ENCODE measurements at places on chromosomes 5 and 9. TPM values are rescaled to one million over a fixed set of nuclear protein-coding genes. Genes with fewer than 3 reads are reported as not detected.

PDE8B gene
- 0.18 TPM for total RNA-seq

TRIM36 gene
- total RNA-seq = 4.4 TPM

SURF1 gene
- 35.7 TPM for total RNA-seq

DNAI1 gene
- 1.8 TPM for total RNA-seq

SPATA31A7 gene
- total RNA-seq = not detected

SH3TC2 gene
- total RNA-seq = 2.6 TPM

COL23A1 gene
- total RNA-seq = 0.16 TPM

DNA sequence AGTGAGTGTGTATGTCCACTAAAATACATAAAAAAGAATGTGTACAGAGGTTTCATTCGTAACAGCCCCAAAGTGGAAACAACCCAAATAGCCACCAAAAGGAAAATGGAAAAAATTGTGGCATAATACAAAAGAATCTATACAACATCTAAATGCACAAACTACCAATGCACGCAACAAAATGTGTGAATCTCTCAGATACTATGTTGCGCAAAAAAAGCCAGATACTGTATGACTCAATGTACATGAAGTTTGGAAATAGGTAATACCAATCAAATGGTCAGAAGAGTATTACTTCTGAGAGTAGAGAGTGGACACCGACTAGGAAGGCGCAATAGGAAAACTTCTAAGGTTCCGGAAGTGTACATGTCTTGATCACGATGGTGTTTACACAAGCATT, 2.4 kb downstream of the XPA start:
- H3K4me1 ChIP-seq = peaks cover 22% of the 10 kb centered on the region
- DNase-seq = no peak
- H3K4me3 ChIP-seq = no peak overlapping the region
- H3K27ac ChIP-seq = no peak overlapping the region
- H3K27me3 ChIP-seq = no peaks in the 10 kb centered on the region

DNA sequence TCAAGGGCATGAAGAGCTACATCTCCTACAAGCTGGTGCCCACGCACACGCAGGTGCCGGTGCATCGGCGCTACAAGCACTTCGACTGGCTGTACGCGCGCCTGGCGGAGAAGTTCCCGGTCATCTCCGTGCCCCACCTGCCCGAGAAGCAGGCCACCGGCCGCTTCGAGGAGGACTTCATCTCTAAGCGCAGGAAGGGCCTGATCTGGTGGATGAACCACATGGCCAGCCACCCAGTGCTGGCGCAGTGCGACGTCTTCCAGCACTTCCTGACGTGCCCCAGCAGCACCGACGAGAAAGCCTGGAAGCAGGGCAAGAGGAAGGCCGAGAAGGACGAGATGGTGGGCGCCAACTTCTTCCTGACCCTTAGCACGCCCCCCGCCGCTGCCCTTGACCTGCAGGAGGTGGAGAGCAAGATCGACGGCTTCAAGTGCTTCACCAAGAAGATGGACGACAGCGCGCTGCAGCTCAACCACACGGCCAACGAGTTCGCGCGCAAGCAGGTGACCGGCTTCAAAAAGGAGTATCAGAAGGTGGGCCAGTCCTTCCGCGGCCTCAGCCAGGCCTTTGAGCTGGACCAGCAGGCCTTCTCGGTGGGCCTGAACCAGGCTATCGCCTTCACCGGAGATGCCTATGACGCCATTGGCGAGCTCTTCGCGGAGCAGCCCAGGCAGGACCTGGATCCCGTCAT, 1.4 kb downstream of the SNX18 start:
- peaks cover 64% of the 10 kb centered on the region for H3K4me1 ChIP-seq
- H3K4me3 ChIP-seq = peak overlapping the region; percentile 81
- DNase-seq = no peak

- no peak overlapping the region for H3K4me3 ChIP-seq
- no peak for DNase-seq
- H3K27ac ChIP-seq = no peak overlapping the region
Measured at GRCh38 chr9:134908524-134909309, 9.0 kb downstream of the FCN1 start.

- no peaks in the 10 kb centered on the region for H3K36me3 ChIP-seq
- peak overlapping the region; percentile 59 for H3K27ac ChIP-seq
- DNase-seq = no peak
- peaks cover 30% of the 10 kb centered on the region for H3K4me1 ChIP-seq
- no peaks in the 10 kb centered on the region for H3K27me3 ChIP-seq
Measured at GRCh38 chr5:132438917-132439316, 51.7 kb downstream of the IRF1 start.

GRCh38 chr9:117771136-117771535, 66.9 kb downstream of the TLR4 start:
- H3K36me3 ChIP-seq = no peaks in the 10 kb centered on the region
- H3K27ac ChIP-seq = no peak overlapping the region
- no peaks in the 10 kb centered on the region for H3K27me3 ChIP-seq
- H3K4me3 ChIP-seq = no peak overlapping the region

- no peaks in the 10 kb centered on the region for H3K36me3 ChIP-seq
- peaks cover 18% of the 10 kb centered on the region for H3K4me1 ChIP-seq
- H3K4me3 ChIP-seq = no peak overlapping the region
- H3K27ac ChIP-seq = no peak overlapping the region
Measured at GRCh38 chr9:35349287-35349990, 140.5 kb upstream of the RUSC2 start.

DNA sequence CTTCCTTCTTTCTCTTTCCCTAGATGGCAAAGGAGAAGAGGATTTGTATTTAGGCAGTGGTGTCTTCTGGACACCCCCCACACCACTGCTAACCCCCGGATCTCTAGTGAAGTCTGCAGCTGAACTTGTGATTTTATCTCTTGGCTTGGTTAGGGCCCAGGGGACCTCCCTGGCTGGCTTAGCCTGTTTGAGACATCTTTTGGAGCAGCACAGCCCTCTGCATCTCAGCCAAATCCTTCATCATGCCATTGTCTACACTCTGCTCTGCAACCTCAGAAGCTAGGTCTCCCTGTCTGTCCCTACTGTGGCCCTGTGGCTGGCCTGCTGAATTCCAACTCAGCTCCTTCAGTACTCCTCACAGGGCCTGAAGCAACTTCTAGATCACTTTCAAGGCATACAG, 81.7 kb downstream of the MUSK start:
- no peak for DNase-seq
- H3K27me3 ChIP-seq = no peaks in the 10 kb centered on the region
- H3K4me1 ChIP-seq = peaks cover 23% of the 10 kb centered on the region
- H3K27ac ChIP-seq = no peak overlapping the region

DNA sequence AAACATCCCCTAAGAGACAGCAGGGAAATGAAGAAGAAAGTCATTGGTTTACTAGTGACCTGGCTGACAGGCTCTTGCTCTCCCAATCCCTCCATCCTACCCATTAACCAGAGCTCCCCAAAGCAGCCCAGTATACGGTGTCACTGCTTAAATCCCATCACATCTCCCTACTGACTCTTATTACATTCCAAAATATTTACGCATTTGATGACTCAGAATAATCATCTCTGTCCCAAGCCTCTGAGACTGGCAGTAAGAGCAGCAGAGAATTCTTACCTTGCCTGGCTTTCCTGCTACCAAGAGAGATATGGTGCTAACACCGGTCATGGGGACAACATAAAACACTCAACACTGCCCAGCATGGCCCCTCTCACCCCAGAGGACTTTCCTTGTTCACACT, 20.2 kb upstream of the WHRN start:
- no peaks in the 10 kb centered on the region for H3K36me3 ChIP-seq
- peaks cover 4% of the 10 kb centered on the region for H3K4me1 ChIP-seq
- DNase-seq = peak; percentile 80
- no peak overlapping the region for H3K4me3 ChIP-seq
- H3K27me3 ChIP-seq = peaks cover 8% of the 10 kb centered on the region

GRCh38 chr5:138725153-138725817, 27.9 kb upstream of the CTNNA1 start:
- DNase-seq = peak; percentile 65
- peaks cover 4% of the 10 kb centered on the region for H3K4me1 ChIP-seq
- no peak overlapping the region for H3K27ac ChIP-seq
- H3K27me3 ChIP-seq = peaks cover 4% of the 10 kb centered on the region

DNA sequence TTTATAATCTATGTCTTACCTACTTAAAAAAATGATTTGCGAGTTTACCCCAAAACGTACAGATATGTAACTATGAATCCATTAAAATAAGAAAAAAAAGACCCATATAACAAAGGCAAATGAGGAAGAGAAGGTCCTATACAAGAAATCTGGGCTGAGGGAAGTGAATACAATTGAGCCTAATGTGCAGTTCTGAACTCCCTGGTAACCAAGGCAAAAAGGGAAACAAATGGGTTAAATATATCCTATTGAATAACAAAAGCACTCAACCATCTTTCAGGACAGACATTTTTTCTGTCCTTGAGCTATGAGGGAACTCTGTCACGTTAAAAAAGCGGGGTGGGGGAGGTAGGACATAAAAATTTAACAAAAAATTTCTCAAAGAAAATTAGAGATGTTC, 78.6 kb downstream of the PTPN3 start:
- no peak overlapping the region for H3K4me3 ChIP-seq
- H3K27ac ChIP-seq = no peak overlapping the region

GRCh38 chr9:16293610-16294009, 576.9 kb downstream of the BNC2 start:
- peaks cover 2% of the 10 kb centered on the region for H3K27me3 ChIP-seq
- H3K27ac ChIP-seq = no peak overlapping the region
- H3K4me3 ChIP-seq = no peak overlapping the region
- DNase-seq = no peak
- no peaks in the 10 kb centered on the region for H3K36me3 ChIP-seq

GRCh38 chr9:88628811-88629210, 93.8 kb downstream of the NXNL2 start:
- H3K4me1 ChIP-seq = no peaks in the 10 kb centered on the region
- no peaks in the 10 kb centered on the region for H3K36me3 ChIP-seq
- H3K4me3 ChIP-seq = no peak overlapping the region

DNA sequence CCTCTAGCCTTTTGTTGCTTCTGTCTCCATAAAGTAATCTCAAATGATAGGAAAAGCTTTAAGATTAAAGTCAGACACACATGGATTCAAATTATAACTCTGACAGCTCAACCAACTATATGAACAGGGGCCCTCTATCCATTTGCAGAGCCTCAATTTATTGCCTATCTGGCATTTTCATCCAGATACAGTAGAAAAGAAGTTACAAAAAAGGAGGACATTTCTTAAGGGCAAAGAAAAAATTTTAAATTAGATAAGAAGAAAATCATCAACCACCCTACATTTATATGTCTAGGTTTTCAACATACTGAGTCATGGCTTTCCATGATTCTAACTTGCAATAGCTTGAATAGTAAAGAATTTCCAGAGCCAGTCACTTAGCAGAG, 567.2 kb downstream of the CAAP1 start:
- no peaks in the 10 kb centered on the region for H3K27me3 ChIP-seq
- H3K4me3 ChIP-seq = no peak overlapping the region

- no peak overlapping the region for H3K4me3 ChIP-seq
- peaks cover 5% of the 10 kb centered on the region for H3K4me1 ChIP-seq
- H3K27me3 ChIP-seq = no peaks in the 10 kb centered on the region
- no peaks in the 10 kb centered on the region for H3K36me3 ChIP-seq
- DNase-seq = peak; percentile 86
- H3K27ac ChIP-seq = peak overlapping the region; percentile 62
Measured at GRCh38 chr9:73643379-73644013, 491.8 kb downstream of the ANXA1 start.

- no peak overlapping the region for H3K4me3 ChIP-seq
- no peak overlapping the region for H3K27ac ChIP-seq
- H3K36me3 ChIP-seq = no peaks in the 10 kb centered on the region
- DNase-seq = peak; percentile 27
Measured at GRCh38 chr9:112069318-112070169, 105.6 kb downstream of the SUSD1 start.

DNA sequence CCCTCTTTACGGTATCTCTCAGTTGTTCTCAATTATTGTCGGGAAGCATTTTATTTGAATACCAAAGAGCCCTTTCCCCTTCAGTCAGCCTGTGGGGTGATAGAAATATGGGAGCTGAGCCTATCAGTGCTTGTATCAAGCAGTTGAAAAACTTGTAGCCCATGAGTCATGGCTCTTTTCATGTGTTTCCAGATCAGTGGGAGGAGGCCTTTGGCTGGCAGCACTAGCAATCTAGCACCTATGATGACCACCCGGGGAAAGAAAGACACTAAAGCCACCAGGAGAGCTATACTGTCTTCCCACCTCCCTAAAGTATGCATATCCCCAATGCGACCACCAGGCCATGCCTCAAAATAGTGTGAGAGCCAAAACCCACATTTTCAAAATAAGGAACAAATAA, 696.9 kb upstream of the C9orf72 start:
- no peak for DNase-seq
- no peaks in the 10 kb centered on the region for H3K4me1 ChIP-seq
- H3K27ac ChIP-seq = no peak overlapping the region
- no peaks in the 10 kb centered on the region for H3K27me3 ChIP-seq
- H3K4me3 ChIP-seq = no peak overlapping the region

GRCh38 chr5:120446901-120447300, 17.2 kb upstream of the PRR16 start:
- no peaks in the 10 kb centered on the region for H3K36me3 ChIP-seq
- H3K4me3 ChIP-seq = no peak overlapping the region
- DNase-seq = peak; percentile 8

- no peak overlapping the region for H3K4me3 ChIP-seq
- no peaks in the 10 kb centered on the region for H3K36me3 ChIP-seq
- no peaks in the 10 kb centered on the region for H3K27me3 ChIP-seq
- no peak overlapping the region for H3K27ac ChIP-seq
- H3K4me1 ChIP-seq = peaks cover 18% of the 10 kb centered on the region
Measured at GRCh38 chr5:5169466-5169865, 29.3 kb downstream of the ADAMTS16 start.

- H3K4me3 ChIP-seq = no peak overlapping the region
- H3K27me3 ChIP-seq = no peaks in the 10 kb centered on the region
- H3K36me3 ChIP-seq = no peaks in the 10 kb centered on the region
- H3K4me1 ChIP-seq = no peaks in the 10 kb centered on the region
- H3K27ac ChIP-seq = no peak overlapping the region
Measured at GRCh38 chr9:69454321-69454720, 129.3 kb downstream of the ENTREP1 start.

DNA sequence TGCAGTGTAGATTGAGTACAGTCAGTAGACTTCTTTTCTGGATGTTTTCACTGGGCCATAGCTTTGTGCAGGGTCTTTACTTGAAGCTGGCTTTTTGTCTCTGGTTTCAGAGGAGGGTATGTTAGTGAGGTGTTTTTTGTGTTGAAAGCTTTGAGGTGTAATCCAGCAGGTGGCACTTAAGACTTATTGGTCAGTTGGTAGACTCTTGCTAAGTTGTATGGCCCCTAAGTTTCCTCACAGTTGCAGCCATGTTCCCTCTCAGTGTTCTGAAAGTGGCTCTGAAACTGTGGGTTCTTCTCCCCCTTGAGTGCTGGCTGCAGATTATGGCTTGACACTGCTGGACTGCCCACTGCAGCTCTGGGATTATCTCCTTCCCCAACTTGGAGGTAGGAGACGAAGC, 55.7 kb upstream of the SLC44A1 start:
- H3K36me3 ChIP-seq = no peaks in the 10 kb centered on the region
- no peak overlapping the region for H3K27ac ChIP-seq
- no peaks in the 10 kb centered on the region for H3K27me3 ChIP-seq
- no peak for DNase-seq

DNA sequence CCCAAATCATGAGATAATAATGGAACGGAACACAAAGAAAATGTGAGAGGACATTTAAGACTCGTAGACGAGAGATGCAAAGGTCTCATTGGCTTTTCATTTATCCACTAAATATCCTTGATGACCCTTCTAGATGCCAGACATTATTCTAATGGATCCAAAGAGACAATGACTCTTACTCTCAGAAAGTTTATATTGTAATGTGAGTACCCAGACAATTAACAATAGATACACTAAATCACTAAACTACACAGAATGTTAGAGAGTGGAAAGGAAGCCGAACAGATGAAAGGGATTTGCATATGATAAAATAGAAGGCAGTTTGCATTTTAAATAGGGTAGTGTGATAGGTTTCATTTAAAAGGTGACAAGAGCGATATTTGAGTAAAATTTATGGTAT, 973.3 kb downstream of the TAF11L14 start:
- no peak overlapping the region for H3K4me3 ChIP-seq
- DNase-seq = no peak
- H3K4me1 ChIP-seq = no peaks in the 10 kb centered on the region
- H3K27me3 ChIP-seq = no peaks in the 10 kb centered on the region
- H3K36me3 ChIP-seq = no peaks in the 10 kb centered on the region
- H3K27ac ChIP-seq = no peak overlapping the region

Measured in astrocyte (in vitro differentiated cells and primary cell).